ENCODE measurements at places on chromosomes 3 and 15.

- DNase-seq = no peak
These were observed 7.8 kb downstream of the EMC3 start for GRCh38 chr3:9978710-9979305.

- DNase-seq = no peak
These were observed 14.4 kb upstream of the CSK start for GRCh38 chr15:74767167-74768098.

DNA sequence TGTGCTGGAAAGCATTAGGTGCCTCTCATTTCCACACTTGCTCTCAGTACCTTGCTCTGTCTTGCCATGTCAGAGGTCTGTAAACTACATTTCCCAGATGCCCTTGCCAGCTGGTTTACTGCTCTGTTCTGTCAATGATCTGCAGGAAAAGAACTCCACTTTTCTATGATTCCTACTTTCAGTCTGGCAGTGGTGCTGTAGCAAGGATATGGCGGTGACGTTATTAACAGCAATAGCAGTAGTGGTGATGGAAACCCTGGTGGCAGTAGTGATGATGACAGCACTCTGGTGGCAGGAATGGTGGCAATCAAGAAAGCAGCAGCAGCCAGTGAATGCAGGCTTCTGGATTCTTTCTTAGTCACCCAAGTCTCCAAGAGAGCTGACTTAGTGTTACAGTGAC is 665.2 kb downstream of the DIPK2A start:
- no peak for DNase-seq

DNA sequence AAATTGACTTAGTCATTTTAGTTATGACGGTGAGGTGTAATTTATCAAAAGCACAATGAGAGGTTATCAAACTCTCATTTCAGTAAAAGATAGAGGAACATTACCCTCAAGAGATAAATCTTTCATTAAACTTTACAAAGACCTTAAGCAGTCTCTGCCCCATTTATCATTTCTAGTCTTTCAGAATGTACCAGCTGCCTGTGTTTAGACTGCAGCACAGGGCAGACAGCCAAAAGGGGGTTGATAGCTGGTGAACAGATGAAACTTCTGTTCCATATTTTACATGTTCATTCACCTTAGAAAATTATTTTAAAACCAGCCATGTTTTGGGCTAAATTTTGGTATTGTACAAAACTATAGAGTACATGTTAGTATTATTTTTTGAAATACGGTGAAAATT is 514.6 kb upstream of the CNTN3 start:
- DNase-seq = no peak

- no peak for DNase-seq
These were observed 1.9 kb upstream of the ALS2CL start for GRCh38 chr3:46695177-46695961.

- no peak for DNase-seq
These were observed 425.3 kb downstream of the RBMS3 start for GRCh38 chr3:29705906-29706844.

DNA sequence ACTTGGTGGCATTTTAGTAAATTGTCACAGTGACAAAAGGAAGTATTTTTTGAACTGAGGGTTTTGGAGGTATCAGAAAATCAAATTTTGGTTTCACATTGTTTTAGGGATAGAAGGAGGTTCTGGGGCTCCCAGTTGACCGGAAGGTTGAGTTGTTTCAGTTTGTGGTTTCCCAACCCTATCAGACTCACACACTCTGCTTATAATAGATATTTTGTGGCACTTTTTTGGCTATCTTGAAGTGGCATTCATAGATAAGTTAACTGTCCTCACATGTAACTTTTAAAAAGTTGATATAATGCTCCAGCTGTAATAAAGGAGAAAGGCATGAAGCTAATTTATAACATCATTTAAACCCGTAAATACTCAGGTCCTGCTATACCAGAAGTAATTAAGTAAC is 12.8 kb downstream of the ARMC8 start:
- DNase-seq = no peak

DNA sequence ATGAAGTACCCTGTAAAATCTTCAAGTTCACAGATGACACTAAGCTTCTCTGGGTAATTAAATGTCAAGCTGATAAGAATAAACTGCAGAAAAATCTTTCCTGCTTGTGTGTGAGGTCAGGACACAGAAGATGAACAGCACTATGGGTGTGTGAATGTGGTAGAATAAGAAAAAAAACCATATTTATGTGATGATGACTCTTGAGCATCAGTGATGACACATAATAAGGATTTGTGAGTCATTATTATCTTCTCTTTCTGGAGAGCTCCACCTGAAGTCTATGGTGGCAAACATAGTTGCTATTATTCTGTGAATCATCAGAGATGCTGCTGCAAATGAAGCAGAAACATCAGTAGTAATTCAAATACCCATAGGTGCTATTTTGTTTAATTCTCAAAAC is 422.4 kb downstream of the DIPK2A start:
- no peak for DNase-seq

GRCh38 chr15:101781928-101782327 is 21.4 kb upstream of the OR4F6 start:
- DNase-seq = no peak

GRCh38 chr3:54071601-54072000 is 50.8 kb upstream of the CACNA2D3 start:
- DNase-seq = no peak

DNA sequence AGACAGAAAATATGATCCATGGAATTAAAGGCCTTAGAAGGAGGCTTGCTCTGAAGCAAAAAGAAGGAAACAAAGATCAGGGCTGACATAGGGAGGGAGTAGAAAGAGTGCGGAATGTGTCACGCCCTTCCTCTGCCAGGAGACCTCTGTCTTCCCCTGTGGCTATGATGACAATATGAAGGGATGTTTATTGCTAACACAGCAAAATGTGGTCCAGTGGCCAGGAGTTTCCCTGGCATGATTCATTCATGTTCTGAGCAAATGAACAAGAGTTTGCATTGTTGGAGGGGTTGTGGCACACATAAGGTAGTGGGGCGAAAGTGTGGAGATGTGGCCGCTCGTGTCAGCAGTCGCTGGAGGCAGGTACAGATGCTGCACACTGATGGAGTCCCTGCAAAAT is 169.4 kb downstream of the SHQ1 start:
- DNase-seq = no peak

GRCh38 chr3:61439122-61439458 is 122.3 kb upstream of the PTPRG start:
- DNase-seq = no peak

DNA sequence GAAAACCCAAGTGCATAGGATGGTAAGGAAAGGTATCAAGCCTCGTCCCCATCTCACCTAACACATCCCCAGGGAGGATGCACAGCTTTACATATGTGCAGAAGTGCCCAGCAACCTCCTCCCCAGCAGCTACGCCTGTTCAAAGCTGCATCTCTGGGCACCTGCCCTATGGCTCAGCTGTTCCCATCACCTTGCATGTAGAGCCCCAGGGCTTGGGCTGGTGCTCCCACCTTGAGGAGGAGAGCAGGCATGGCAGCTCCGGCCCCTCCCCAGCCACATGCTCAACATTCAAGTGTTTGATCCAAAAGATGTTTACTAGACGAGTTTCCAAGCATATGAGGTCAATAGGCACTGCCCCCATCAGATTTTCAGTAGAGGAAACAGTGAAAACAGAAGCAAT is 173.5 kb downstream of the ATP10A start:
- DNase-seq = no peak

GRCh38 chr3:30113906-30114305 is 492.5 kb upstream of the TGFBR2 start:
- no peak for DNase-seq

DNA sequence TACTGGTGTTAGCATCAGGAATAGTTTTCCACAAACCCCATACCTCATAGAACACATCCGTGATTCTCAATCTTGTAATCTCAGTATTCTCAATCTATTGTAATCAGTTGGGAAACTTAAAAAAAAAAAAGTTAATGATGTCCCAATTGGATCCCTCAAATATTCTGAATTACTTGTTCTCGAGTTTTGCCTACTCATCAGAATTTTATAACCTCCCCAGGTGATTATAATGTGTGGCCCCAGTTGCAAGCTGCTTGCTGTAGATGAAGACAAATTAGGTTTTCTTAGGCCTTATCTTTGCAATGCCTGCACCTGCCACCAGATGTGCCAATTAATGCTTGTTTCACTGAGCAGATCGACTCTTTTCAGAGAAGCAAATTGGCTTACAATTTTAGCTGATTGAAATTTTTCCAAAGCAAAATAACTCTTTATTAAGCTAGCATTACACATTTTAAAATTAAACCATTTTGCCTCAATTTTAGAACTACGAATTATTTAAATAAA is 19.0 kb upstream of the DIPK2A start:
- DNase-seq = no peak

GRCh38 chr3:46057716-46058115 is 30.4 kb upstream of the XCR1 start:
- DNase-seq = no peak
